ENCODE measurements at places on chromosomes 7 and 10.
A peak's percentile ranks its signal among the peaks of the same experiment; 100 is the strongest.

- no peak for DNase-seq
Measured at GRCh38 chr7:27943241-27943640, 203.3 kb downstream of the TAX1BP1 start.

- DNase-seq, result no peak
Measured at GRCh38 chr10:122264436-122264835, 6.7 kb upstream of the BTBD16 start.

DNA sequence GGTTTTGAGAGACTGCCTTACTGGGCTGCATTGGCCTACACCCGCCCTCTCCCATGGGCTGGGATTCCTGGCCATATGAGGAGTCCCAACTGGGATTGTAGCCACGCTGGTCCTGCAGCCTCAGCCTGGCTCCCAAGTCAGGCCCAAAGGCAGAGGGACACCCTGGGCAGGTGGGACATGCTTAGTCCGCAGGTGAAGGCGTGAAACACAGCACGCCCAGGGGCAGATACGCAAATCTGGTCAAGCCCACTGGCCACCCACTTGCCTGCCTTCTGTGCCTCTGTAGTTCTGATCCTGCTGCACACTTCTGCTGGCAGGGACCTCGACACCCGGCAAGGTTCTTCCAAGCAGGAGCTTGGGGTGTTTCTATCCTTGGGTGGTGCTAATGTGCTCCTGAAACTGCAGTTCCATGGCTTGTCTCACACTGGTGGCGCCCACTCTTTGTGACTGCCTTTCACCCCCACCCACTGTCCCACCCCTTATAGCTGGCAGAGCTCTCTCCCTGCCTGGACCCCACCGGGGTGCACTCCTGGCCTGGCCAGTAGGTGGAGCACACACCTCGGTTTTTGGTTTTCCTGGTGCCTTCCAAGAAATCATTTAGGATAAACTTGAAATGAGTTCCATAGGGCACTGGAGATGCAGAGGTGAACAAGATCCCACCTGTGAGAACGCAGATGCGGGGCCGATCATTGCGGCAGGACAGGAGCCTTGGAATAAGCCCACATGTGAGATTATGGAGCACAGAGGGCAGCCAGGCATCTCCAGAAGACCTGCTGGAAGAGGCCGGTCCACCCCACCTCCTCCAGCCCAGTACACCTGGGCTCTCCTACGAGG is 47.9 kb downstream of the MKI67 start:
- DNase-seq, result peak; percentile 24

GRCh38 chr7:71780282-71780681 is 631.9 kb downstream of the CALN1 start:
- no peak for DNase-seq

DNA sequence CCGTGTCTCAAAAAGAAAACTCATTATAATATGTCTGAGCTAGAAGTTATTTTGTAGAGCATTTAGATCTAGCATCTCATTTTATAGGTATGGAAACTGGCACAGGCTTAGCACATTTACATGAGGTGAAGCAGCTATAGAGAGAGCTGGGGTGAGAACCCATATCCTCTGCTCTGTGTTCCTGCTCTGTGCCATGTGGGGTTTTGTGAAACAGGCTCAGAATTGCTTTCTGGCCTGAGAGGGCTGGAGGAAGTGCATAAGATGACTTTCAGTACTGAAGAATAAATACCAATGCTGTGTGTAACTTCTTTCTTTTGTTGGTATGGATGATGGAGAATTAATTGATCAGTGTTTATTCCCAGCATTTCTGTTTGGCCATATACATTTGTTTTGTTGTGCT is 159.1 kb downstream of the LRRC4 start:
- DNase-seq, result no peak

DNA sequence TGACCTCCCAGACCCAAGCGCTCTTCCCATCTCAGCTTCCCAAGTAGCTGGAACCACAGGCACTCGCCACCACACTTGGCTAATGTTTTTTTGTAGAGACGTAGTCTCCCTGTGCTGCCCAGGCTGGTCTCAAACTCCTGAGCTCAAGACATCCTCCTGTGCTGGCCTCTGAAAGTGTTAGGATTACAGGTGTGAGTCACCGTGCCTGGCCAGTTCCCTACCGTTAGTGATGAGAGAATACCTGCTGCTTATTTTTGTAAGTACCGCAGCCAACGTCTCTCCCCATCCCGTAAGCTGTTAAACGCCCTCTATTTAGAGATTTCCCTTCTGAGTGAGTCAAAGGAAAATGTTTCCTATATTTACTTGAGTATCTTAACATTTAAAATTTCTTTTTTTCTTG is 38.5 kb upstream of the PDLIM1 start:
- no peak for DNase-seq

DNA sequence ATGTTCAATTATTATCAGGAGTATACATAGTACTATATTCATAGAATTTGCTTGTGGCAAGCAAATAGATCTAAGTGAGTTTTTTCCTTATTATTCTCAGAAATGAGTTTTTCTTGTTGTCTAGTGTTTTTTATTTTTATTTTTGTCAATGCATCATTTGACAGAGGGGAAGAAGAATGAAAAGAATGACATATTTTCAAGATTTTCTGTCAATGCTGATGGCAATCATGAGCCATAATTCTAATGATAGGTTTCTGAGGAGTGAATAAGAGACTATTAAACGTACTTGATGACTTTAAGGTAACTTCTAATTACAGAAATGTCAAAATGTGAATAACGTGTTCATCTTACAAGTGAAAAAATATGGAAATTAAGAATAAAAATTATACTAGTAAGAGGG is 144.6 kb upstream of the CSTF2T start:
- no peak for DNase-seq

DNA sequence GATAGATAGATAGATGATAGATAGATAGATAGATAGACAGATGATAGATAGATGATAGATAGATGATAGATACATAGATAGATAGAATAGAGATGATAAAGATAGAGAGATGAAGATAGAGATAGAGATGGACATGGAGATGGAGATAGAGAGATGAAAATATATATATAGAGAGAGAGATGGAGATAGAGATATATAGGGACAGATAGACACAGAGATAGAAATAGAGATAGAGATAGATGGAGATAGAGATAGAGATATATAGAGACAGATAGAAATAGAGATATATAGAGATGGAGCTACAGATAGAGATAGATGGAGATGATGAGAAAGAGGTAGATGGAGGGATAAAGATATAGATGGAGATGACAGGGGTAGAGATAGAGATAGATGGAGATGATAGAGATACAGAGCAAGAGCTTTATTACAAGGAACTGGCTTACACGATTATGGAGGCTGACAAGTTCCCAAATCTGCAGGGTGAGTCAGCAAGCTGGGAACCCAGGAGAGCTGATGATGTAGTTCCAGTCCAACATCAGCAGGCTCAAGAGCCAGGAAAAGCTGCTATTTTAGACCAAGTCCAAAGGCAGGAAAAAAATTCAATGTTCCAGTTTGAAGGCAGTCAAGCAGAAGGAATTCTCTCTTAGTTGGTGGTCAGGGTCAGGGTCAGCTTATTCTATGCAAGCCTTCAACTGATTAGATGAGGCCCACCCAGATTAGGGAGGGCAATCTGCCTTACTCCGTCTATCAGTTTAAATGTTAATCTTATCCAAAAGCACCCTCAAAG is 37.1 kb downstream of the CAV1 start:
- no peak for DNase-seq

- no peak for DNase-seq
Measured at GRCh38 chr10:96632974-96633710, 46.3 kb upstream of the TM9SF3 start.
